Thyroid gland (tissue), 4 donors: ENCODE measurements at places on chromosomes 2 and 18.
A peak's percentile ranks its signal among the peaks of the same experiment; 100 is the strongest.

GRCh38 chr18:50154420-50154819 is 40.5 kb downstream of the MYO5B start:
- DNase-seq = no peak

DNA sequence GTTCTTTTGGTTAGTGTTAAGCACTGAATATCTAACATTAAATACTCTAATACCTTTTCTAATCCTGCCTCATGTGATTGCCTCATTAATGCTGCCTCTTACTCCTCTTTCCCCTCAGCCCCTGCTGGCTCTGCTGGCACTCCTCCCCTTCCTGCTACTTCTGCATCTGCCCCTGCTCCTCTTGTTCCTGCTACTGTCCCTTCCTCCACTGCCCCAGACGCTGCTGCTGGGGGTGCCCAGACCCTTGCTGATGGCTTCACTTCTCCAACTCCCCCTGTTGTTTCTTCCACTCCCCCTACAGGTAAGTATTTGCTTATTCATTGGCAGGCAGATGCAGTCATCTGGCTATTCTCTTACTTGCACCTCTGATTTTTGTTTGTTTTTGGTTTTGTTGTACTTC is 68.5 kb downstream of the ABI2 start:
- no peak for DNase-seq

DNA sequence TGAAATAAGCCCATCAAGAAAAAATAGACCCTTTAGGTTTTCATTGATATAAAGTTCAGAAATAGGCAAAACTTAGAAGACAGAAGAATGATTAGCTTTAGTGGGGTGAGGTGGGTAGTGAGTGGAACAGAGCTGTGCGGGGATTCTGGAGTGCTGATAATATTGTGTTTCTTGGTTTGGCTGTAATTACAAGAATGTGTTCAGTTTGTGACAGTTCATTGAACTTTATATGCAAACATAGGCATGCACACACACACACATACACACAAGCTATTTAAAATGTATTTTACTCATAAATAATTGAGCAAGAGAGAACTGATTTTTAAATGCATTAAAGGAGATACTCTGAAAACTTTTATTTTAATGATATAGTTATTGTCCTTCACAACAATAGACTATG is 17.1 kb downstream of the ARHGAP15 start:
- no peak for DNase-seq

DNA sequence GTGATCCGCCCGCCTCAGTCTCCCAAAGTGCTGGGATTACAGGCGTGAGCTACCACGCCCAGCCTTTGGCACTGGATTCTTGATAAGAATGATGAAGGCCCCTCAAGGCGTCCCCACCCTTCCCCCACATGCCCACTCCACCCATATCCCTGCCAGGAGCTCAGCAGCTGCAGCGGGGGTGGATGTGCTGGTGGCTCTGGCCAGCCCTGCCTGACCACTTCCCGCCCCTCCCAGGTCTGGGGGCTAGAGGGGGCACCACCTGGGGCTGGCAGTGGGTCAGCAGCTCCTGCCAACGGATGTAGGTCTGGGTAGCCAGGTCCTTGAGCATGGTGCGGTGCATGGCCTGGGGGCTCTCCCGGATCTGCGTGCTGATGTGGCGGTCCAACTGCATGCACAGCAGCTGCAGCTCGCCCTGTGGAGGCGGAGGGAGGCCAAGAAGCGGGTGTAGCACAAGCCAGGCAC is 7.8 kb upstream of the SEMA4C start:
- no peak for DNase-seq

DNA sequence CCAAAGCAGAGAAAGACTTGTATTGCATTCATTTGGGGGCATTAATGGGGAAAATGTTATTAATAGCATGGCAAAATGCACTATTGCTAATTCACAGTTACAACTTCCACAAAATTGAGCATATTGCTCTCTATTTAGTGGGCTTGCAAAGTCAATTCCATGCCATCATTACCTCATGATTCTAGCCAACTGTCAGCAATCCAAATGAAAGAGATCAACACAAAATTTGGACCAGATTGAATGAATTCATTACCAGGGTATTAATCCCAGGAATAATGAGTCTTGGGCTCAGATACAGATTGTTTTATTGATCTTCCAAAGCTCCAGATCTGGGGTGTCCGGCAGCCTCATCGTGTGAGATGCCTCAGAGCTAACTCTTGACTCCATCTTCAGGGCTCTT is 38.3 kb downstream of the NXPH2 start:
- DNase-seq = no peak

DNA sequence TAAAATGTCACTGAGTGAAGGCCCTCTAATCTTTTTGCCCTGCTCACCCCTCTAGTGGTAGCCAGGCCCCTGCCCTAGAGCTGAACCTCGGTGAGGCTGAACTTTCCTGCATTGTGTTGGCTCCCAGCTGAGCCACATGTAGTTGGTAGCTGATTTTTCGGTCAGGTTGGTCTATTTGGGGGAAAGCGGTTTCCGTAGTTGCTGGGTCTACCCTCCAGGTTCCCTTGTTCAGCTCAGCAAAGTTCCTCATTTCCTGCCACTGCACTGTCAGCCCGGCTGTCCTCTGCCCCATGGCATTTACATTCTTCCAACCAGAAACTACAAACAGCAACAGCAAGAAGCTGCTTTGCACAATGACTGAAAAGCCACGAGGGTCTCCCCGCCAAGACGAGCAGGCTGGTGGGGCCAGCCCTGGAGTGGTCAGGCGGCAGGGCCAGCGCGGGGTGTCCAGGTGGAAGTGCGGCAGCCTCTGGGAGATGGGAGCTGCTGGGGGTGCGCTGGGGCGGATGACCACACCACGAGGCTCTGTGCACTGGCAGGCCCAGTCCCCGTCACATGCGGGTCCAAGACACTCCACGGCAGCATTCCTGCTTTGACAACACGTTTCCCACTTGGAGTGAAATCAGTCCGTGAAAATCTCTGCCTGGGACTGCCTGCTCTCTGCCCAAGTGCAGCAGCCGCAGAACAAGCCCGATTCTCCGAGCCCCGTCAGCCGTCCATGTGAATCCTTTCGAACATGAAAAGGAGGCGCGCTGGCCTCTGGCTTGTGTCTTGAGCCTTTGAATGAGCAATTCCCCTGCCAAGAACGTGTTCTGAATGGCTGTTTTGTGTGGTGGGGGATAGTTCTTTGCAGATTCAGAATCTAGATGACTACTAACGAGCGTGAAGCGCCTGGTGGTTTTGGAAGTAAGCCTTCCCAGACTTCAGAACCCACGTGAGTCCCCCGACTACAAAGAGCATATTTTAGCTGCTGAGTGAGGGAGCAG is 159.4 kb downstream of the ASB1 start:
- peak; percentile 33 for DNase-seq

DNA sequence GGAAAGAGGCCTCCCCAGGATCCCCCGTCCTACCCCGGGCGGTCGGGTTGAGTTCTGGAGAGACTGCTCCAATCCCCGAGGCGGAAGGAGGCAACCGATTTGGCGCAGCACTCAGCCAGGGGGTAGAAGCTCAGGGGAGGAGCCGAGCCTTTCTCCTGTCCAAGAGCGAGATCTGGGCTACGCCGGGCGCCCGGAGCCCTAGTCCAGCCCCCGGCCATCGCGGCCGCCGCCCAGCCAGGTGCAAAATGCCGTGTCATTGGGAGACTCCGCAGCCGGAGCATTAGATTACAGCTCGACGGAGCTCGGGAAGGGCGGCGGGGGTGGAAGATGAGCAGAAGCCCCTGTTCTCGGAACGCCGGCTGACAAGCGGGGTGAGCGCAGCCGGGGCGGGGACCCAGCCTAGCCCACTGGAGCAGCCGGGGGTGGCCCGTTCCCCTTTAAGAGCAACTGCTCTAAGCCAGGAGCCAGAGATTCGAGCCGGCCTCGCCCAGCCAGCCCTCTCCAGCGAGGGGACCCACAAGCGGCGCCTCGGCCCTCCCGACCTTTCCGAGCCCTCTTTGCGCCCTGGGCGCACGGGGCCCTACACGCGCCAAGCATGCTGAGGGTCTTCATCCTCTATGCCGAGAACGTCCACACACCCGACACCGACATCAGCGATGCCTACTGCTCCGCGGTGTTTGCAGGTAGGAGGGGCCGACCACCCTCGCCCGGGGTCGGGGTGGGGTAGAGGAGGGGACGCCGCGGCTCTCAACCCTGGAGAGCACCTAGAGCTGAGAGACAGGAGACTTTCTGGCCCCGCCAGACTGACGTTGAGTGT is at the start of gene DYSF:
Gene DYSF, plus strand, starts transcription at position 158 of the 817 bp plus-strand sequence.
- DNase-seq = peak; percentile 39

DNA sequence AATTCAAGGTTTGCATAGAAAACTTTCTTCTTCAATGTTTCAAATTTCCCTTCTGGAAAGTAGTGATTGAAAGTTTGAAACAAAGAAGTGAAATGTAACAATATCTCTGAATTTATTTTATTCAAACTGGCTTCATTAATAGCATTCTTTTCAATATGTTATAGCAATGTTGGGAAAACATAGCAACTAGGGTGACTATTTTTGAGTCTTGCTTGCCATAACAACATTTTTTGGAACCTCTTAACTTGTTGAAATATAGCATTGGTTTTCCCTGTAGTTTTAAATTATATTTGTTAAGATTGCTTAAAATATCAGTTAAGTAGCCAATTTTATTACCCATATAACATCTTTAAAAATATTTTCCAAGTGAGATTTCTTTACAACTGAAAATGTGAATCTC is 141.7 kb upstream of the OSR1 start:
- no peak for DNase-seq

DNA sequence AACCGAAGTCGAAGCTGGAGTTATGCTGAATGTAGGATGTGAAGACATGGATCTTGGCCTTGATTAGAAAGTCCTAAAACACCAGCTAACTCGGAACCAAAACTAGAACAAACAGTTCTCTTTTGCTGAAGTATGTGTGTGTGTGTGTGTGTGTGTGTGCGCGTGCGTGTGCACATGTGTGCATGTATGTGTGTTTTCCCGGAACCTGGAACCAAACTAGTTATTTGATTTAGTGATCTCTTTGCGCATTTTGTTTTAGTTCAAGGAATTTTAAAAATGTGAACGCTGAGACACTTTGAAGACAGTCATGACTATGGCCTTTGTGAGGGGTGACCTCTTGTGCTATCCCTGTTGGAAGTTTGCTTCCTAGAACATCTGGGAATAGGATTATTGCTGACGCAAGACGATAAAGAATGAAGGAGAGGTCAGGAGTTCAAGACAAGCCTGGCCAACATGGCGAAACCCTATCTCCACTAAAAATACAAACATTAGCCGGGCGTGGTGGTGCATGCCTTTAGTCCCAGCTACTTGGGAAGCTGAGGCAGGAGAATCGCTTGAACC is 23.8 kb downstream of the FHL2 start:
- DNase-seq = no peak

DNA sequence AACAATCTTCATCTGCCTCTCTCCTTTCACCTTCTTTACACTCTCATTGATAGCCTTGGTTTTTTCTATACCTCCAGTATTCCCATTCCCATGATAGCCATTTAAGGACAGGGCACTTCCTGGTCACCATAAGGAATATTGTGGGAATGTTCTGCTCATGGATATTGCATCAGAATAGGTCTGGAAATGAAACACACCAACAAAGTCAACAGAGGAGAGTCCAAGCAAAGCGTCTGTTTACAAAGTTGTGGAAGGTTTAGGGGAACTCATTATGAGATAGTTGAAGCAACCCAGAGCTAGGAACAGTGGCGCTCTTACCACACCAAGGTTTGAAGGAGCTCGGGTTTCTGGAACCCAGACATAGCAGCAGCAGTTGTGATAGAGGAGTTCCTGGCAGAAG is 150.3 kb upstream of the TNP1 start:
- no peak for DNase-seq

DNA sequence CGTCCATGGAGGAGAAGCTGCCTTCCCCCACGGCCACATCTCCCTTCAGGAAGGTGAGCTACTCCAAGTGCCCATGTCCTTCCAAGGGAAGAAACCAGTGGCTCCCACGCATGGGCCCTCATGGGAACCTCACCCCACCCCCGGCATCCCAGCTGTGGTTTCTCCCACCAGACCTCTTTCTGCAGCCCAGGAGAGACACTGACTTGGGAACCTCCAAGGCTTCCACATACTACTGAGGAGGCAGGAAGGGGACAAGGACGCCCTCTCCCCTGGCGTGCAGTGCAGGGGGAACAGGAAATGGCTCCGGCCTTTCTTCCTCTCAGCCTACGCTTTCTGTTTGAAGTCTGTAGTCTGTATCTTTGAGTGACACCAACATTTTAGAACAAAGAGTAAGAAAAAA is 104.5 kb upstream of the EPC2 start:
- no peak for DNase-seq

DNA sequence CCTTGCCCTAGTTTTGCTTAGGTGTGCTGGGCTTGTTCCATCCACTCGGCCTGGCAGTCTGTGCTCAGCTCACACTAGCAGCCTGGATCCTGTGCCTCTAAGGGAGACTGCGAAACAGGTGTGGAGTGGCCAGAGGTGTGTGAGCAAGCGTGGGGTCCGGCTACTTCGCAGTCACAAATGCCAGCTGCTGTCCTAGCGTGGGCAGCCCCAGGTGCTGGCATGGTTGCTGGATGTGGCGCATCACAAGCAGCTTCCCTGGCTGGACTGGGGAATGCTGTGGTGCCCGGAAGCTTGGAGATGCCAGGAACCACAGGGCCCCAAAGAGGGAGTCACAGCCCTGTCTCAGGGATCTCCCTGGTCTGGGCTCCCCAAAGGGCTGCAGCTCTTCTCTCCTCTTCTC is 119.0 kb upstream of the TMEFF2 start:
- DNase-seq = no peak

- no peak for DNase-seq
These were observed 18.1 kb upstream of the TMEM237 start for GRCh38 chr2:201661366-201661765.
